Osteocyte (in vitro differentiated cells): ENCODE measurements at places on chromosomes 11 and 22. TPM values are rescaled to one million over a fixed set of nuclear protein-coding genes. Genes with fewer than 3 reads are reported as not detected.

The CCDC87 gene
- 0.19 and 0.39 TPM in 2 replicates for total RNA-seq

The SBF2 gene
- total RNA-seq, result 65.2 and 80.0 TPM in 2 replicates

The ZNF408 gene
- total RNA-seq, result 11.2 and 14.5 TPM in 2 replicates

The GLYAT gene
- not detected in 2 replicates for total RNA-seq

The OR2AT4 gene
- not detected in 2 replicates for total RNA-seq

The CHRM4 gene
- total RNA-seq, result 0.21 TPM in 1 of 2 replicates, not detected in the other

The A4GALT gene
- 29.9 and 32.8 TPM in 2 replicates for total RNA-seq

The VPREB3 gene
- total RNA-seq, result not detected in 2 replicates

DNA sequence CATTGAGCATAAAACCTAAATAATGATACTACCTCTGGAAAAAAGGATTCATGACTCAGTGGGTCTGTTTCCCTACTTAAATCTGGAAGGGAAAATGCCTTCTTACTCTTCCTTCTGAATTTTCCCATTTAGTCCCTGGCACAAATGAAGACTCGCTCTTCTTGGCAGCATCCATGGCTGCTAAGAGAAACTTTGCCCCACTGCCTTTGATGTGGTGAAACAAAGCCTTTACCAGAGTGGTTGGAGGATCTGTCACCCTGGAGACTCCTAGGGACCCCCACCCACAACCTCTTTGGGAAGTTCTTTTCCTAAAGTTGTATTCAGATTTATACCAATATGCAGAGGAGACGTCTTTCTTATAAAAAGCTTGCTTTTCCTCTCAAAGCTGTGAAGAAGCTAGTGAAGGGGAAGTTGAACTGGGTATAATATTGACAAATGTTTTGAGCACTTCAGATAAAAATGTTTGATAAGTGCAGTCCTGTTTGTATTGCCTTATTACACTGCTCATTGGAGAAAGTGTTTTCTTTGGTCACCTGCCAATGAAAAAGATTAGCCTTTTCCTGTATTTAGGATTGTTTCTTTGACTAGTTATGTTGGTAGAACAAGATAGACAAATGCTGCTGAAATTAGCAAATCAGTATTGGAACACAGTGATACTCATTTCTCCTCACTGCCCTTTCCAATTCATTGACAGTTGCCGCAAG, 77.3 kb downstream of the ARFGAP2 start:
- peaks cover 15% of the 10 kb centered on the region for H3K4me1 ChIP-seq
- H3K27me3 ChIP-seq, result no peaks in the 10 kb centered on the region
- no peaks in the 10 kb centered on the region for H3K36me3 ChIP-seq
- no peak overlapping the region for H3K27ac ChIP-seq
- no peak overlapping the region for H3K4me3 ChIP-seq
- no peak for DNase-seq

DNA sequence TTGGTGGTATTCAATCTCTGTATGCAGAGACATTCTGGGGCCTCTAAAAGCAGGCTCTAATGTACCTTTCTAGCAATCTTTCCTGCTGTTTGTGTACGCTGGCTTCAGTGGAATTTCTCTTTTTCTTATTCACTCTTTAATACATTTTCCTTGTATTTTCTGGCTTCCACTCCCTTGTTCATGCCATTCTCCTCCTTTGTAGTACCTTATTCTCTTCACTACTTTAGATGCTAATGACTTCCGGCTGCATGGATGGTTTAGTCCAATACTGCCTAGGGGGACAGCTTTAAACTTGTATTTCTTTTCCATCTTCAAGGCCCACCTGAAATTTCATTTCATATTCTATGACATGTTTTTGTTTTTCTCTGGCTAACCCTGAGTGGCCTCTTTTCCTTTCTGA, 40.2 kb downstream of the DDX10 start:
- H3K27me3 ChIP-seq, result no peaks in the 10 kb centered on the region
- no peak overlapping the region for H3K4me3 ChIP-seq
- DNase-seq, result no peak
- H3K27ac ChIP-seq, result no peak overlapping the region

DNA sequence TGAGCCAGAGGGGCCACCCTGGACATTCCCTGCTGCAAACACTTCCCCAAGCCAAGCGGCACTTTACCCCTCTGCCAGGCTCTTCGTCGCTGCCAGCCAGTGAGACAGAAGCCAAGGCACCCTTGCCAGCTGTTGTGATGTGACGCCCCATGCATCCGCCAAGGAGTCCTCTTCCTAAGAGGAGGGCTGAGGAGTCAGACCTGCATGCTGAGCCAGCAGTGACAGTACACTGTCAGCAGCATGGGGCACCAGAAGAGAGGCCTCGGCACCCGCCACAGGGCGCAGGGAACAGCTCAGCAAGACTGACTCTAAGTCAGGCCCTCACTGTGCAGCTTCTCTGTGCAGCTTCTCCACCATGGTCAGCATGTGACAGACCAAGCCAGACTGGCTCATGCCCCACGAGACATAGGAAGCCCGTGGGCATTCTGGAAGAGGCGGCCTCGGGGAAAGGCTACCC, 26.4 kb downstream of the VPS37C start:
- DNase-seq, result no peak
- no peak overlapping the region for H3K27ac ChIP-seq
- H3K4me1 ChIP-seq, result peaks cover 27% of the 10 kb centered on the region
- no peaks in the 10 kb centered on the region for H3K27me3 ChIP-seq
- H3K36me3 ChIP-seq, result peaks cover 14% of the 10 kb centered on the region
- H3K4me3 ChIP-seq, result no peak overlapping the region

DNA sequence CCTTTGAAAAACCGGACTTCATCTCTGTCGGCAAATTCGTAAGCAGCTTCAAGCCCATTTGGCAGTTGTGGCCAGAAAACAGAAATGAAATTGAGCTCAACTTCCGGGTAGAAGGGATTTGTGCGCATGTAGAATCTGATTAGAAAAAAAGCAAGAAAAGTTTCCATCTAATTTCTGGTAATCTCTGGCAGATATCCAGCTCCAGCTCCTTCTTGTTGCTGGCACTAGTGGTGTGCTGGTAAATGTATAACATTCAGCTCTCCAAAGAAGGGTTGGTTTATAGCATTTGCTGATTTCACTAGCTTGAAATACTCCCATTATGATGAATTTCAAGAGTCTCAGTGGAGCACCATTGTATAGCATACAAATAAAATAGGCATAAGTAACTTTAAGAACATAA, 5.4 kb downstream of the MMP1 start:
- H3K36me3 ChIP-seq, result no peaks in the 10 kb centered on the region
- no peak overlapping the region for H3K4me3 ChIP-seq
- DNase-seq, result no peak
- no peak overlapping the region for H3K27ac ChIP-seq

DNA sequence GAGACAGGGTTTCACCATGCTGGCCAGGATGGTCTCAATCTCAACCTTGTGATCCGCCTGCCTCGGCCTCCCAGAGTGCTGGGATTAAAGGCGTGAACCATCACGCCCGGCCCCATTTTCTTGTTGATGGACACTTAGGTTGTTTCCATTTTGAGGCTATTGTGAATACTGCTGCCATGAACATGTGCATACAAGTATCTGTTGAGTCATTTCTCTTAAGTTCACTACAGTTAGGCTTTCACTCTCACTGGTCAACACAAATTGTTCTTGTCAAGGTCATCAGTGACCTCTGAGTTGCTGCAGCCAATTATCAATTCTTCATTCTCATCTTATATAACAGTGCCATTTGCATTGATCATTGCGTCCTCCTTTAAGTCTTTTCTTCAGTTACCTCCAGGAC, 13.0 kb upstream of the ZBTB44 start:
- no peak overlapping the region for H3K27ac ChIP-seq
- H3K4me3 ChIP-seq, result no peak overlapping the region
- H3K36me3 ChIP-seq, result no peaks in the 10 kb centered on the region
- H3K4me1 ChIP-seq, result no peaks in the 10 kb centered on the region
- peaks cover 5% of the 10 kb centered on the region for H3K27me3 ChIP-seq

GRCh38 chr11:65663639-65664200, 1.0 kb upstream of the RELA start:
- peak overlapping the region; percentile 85 for H3K4me3 ChIP-seq
- H3K27ac ChIP-seq, result peak overlapping the region; percentile 98
- no peak for DNase-seq

DNA sequence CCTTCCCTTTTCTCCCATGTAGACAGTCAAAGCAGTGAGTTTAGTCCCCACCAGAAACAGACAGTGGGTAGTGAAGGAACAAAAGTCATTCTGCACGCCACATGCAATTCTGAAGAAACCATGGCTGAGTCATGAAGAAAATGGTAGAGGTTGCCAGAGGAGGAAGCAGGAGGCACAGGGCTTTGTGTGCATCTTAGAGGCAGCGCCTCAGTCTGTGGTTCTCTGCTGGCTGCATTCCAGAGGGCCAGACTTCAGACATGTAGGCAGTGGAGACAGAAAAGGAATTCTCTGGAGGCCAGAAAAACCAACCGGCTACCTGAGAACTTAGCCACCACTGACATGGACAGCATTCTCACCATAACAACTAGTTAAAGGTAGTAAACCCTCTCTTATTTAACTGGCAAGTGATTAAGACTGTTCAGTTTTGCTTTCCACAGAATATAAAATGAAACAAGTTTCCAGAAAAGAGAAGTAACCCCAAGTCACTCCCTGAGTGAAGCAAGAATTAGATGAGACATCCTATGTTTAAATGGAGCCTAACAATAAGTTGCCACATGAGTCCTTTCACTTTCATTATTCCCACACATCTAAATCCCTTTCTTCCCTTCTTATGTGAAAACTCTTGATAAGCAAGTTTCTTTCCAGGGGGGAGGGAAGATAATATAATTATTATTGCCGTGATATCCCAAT, 556.1 kb downstream of the SOX6 start:
- no peaks in the 10 kb centered on the region for H3K36me3 ChIP-seq
- no peak for DNase-seq
- H3K4me3 ChIP-seq, result no peak overlapping the region
- H3K27me3 ChIP-seq, result no peaks in the 10 kb centered on the region
- H3K4me1 ChIP-seq, result peaks cover 34% of the 10 kb centered on the region
- H3K27ac ChIP-seq, result peak overlapping the region; percentile 84

DNA sequence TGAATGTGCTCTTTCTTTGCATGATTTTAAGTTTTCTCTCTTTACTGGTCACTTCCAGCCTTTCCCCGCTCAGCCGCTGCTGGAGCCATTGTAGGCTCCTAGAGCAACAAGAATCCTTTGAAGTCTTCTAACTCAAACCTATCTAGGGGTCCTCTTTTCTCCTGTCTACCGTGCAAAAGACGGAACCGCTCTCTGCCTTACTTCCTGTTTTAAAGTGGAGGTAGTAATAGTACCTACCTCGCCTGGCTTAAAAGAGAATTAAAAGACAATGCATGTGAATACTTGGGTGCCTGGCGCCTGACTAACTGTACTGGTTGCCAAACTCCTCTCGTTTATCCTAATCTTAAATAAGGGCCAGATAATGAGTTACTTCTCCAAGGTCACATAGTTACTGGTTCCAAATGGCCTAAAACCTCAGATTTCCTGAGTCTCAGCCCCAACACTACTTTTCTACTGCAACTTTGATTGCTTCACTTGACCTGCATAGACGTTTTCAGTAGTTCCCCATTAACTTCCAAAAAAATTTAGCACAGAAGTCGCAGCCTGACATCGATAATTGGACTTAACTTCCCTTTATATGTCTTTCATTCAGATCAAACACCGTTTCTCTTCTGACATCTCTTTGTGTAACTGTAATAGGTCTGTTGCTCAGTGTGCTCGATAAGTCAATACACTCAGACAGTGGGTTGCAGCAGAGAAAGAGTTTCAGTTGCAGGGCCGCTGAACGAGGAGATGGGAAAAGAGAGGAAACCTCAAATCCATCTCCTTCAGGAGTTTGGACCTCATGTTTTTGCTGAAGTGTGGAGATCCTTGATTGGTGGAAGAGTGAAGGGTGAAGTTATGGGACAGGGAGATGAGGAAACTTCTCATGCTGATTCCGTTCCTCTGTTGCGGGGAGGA, 891 bp downstream of the SAMM50 start:
- H3K27me3 ChIP-seq, result no peaks in the 10 kb centered on the region
- H3K4me3 ChIP-seq, result peak overlapping the region; percentile 99
- no peaks in the 10 kb centered on the region for H3K36me3 ChIP-seq
- peaks cover 25% of the 10 kb centered on the region for H3K4me1 ChIP-seq
- no peak for DNase-seq

DNA sequence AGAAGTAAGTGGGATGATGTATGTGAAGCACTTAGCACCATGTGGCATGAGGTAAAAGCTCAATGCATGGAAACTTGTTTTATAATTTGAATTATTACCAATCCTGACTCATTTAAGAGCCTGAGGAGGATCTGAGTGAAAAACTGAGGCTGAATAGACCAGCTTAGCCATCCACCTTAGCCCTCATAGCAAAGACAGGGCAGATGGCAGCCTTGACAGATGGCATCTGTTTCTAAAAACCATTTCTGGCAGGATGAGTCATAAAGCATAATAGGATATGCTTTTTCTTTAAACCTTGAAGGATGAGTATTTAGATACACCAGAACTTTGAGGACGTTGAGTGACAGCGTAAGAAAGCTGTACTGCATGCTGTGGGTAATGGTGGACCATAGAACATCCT, 61.0 kb upstream of the NAV2 start:
- H3K36me3 ChIP-seq, result no peaks in the 10 kb centered on the region
- peaks cover 9% of the 10 kb centered on the region for H3K4me1 ChIP-seq
- no peak overlapping the region for H3K4me3 ChIP-seq
- H3K27ac ChIP-seq, result no peak overlapping the region
- no peak for DNase-seq

DNA sequence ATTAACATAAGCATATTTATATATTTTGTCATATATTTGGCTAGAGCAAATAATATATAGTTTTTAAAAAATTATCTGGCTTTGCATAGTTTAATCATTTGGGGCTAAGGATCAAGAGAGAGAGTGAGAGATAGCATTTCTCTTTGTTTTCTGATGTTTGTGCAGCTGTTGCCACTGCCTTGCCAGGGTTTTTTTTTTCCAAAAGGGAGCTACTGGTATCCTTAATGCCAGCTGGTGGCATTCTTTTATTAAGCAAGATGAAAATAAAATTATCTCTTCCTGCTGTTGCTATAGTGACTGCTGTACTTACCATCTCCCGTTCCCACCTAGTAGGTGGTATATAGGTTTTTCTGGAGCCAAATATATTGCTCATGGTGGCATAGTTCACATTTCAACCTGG, 793.3 kb upstream of the ARHGAP42 start:
- H3K4me1 ChIP-seq, result no peaks in the 10 kb centered on the region
- peaks cover 2% of the 10 kb centered on the region for H3K27me3 ChIP-seq
- no peaks in the 10 kb centered on the region for H3K36me3 ChIP-seq
- no peak overlapping the region for H3K4me3 ChIP-seq

DNA sequence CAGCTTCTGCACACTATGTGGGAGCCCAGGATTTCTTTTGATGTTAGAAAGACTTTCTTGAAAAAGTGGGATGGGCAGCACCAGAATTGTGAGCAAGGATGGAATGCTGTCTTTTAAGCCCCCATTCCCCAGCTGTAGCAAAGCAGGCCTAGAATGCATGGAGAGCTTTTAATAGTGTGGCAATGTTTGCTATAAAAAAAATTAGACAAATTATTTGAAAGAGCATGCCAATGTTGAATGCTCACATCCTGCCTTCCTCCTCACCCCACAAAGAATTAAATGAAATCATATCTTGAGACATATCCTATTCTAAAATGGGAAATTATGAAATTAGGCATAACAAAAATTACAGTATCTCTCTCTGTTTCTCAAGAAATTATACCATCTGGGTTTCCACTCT, 154.7 kb downstream of the C11orf91 start:
- H3K27ac ChIP-seq, result no peak overlapping the region
- no peaks in the 10 kb centered on the region for H3K27me3 ChIP-seq
- no peak overlapping the region for H3K4me3 ChIP-seq
- DNase-seq, result no peak
- peaks cover 4% of the 10 kb centered on the region for H3K4me1 ChIP-seq

GRCh38 chr11:112789481-112789880, 171.7 kb upstream of the NCAM1 start:
- no peak overlapping the region for H3K27ac ChIP-seq
- H3K4me3 ChIP-seq, result no peak overlapping the region
- no peaks in the 10 kb centered on the region for H3K4me1 ChIP-seq
- no peaks in the 10 kb centered on the region for H3K36me3 ChIP-seq

- peaks cover 27% of the 10 kb centered on the region for H3K27me3 ChIP-seq
- no peaks in the 10 kb centered on the region for H3K4me1 ChIP-seq
- no peak overlapping the region for H3K27ac ChIP-seq
- DNase-seq, result no peak
Observed at GRCh38 chr22:19611590-19611989, 87.4 kb upstream of the CLDN5 start.
